Kidney tubule cell (primary cell): ENCODE measurements at places on chromosomes 2 and 18.
A peak's percentile ranks its signal among the peaks of the same experiment; 100 is the strongest.

DNA sequence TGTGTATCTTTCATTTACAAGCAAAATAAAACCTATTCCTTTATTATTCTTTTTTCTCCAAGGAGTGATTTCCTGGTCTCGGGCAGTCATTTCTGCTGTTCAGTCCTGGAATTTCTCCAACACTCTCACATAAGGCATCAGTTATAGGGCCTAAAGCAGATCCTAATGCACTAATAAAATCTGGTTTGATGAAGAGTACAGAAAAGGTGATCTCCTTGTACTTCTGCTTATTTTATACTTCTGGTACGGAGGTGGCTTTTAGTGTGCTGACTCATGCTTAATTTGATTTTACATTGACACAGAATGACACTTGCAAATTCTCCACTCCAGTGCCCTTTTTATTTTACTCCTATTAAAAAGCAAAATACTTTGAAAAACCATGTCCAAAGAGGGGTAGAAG is 157.4 kb downstream of the DOK6 start:
- no peak for DNase-seq

- no peak for DNase-seq
Measured at GRCh38 chr18:42187611-42188380, 232.8 kb downstream of the PIK3C3 start.

GRCh38 chr2:170118641-170119040 is 59.3 kb upstream of the MYO3B start:
- DNase-seq, result no peak

DNA sequence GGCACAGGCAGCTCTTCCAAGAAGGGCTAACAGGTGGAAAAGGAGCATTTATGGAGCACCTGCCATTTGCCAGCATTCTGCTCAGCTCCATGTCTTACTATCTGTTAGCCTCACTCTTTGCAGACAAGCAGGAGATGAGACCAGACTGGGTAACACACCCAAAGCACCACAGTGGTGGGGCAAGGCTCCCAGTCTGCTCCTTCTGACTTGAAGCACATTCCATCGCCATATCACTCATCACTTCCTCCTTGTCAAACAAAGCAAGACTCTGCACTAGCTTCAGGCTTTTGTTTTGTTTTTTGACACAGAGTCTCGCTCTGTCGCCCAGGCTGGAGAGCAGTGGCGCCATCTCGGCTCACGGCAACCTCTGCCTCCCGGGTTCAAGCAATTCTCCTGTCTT is 182.8 kb downstream of the MGAT5 start:
- peak; percentile 66 for DNase-seq

DNA sequence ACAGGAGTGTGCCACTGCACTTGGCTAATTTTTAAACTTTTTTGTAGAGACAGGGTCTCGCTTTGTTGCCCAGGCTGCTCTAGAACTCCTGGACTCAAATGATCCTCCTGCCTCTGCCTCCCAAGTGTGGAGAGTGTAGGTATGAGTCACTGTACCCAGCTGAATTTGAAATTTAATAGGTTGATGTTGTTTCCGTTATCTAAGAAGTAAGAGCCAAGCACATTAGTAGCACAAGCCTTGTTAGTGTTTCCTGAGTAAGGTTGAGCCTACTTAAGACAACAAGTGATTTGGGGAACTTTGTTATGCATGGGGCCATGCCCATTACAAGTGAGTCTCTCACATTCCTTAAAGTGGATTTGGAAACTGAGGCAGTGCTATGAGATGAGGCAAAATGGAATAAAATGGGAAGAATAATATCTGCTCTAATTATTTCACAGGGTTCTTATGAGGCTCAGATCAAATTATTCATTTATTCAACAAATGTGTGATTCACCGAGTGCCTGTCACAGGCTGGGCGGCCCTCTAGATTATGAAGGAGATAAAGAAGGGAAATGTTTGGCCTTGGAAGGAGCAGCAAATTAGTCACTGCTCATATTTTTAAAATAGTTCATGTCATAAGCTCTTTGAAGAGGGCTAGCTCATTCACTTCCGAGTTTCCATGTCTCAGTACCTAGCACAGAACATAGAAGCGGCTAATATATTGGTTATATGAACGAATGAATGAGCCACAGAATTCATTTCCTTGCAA is 217.2 kb downstream of the LDLRAD4 start:
- peak; percentile 60 for DNase-seq

GRCh38 chr2:16729335-16729734 is 63.7 kb upstream of the CYRIA start:
- peak; percentile 6 for DNase-seq

DNA sequence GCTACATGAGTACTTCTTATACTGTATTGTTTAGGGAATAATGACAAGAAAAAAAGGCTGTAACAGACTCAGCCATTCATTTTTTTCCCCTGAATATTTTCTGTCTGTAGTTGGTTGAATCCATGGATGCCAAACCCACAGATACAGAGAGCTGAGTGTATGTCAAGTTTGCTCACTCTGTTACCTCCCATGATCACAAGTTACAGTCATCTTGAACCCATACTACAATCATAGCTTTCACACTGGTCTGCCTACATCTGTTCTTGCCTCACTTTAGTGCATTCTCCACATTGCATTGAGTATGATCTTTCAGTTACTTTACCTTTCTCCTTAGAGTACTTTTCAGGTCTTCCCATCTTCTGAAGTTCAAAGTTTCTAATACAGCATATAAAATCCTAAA is 94.0 kb downstream of the BIRC6 start:
- DNase-seq, result no peak

DNA sequence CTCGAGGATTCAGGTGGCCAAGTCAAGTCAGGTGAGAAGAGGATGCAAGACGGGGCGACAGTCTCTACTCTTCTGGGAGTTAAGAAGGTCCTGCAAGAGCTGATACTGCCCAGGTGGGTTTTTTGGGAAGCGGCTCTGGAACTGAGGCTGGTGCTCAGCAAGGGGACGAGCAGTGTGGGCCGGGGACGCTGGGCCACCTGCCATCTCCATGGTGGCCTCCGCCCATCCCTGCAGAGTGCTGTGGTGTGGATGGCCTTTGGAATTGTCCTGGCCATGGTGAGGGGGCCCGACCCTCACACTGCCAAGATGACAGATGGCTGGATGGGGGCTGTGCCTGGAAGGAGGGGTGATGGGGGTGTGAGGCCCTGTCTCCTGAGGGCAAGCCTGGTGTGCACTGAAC is 34.2 kb upstream of the LDLRAD4 start:
- DNase-seq, result no peak

- peak; percentile 62 for DNase-seq
Measured at GRCh38 chr2:182368446-182368845, 58.4 kb downstream of the PDE1A start.
